ENCODE measurements at places on chromosomes 12 and 14. TPM values are rescaled to one million over a fixed set of nuclear protein-coding genes. Genes with fewer than 3 reads are reported as not detected.

The TMEM253 gene
- total RNA-seq = not detected

The MYO1H gene
- not detected for total RNA-seq

The ARF6 gene
- 37.4 TPM for total RNA-seq

The TTC9 gene
- 0.81 TPM for total RNA-seq

The CFAP54 gene
- total RNA-seq = 3.1 TPM

The POTEM gene
- not detected for total RNA-seq

The MUCL1 gene
- not detected for total RNA-seq
